ENCODE measurements at places on chromosomes 3 and 15.

GRCh38 chr3:129657261-129658046, 51.0 kb upstream of the PLXND1 start:
- DNase-seq = peak; percentile 18

DNA sequence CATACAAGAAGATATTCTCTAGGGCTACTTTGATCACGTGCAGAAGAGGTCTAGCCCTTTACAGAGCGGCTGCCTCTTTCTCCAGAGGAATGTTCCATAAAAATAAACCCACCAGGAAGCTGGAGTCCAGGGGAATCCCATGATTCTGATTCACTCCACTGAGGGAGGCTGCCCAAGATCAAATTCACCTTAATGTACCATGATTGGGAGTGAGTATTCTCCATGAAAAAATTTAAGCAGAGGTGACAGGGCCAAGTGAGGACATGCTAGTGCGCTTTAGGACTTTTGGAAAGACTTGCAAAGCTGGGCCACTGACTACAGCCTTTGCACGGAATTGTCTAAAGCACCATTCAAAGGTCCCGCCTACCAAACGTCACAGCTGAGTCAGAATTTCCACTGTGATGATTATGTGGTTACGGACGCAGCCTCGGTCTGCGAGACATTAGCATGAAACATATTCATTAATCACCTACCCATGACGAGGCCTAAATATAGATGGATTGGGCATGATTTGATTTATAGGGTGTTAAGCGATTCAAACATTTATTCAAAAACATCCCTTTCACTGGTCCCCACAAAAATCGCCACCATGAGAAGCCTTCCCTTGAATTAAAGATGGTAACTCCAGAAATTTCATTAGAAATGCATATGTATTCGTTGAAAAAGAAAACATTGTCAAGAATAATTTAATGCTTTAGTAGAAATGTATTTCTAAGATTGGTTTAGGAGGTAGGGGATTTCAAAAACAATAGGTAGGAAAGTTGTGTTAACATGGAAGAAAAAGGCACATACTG, 152.6 kb downstream of the GREM1 start:
- DNase-seq = no peak

- DNase-seq = no peak
These were observed 23.3 kb upstream of the CMTM8 start for GRCh38 chr3:32215185-32215584.

DNA sequence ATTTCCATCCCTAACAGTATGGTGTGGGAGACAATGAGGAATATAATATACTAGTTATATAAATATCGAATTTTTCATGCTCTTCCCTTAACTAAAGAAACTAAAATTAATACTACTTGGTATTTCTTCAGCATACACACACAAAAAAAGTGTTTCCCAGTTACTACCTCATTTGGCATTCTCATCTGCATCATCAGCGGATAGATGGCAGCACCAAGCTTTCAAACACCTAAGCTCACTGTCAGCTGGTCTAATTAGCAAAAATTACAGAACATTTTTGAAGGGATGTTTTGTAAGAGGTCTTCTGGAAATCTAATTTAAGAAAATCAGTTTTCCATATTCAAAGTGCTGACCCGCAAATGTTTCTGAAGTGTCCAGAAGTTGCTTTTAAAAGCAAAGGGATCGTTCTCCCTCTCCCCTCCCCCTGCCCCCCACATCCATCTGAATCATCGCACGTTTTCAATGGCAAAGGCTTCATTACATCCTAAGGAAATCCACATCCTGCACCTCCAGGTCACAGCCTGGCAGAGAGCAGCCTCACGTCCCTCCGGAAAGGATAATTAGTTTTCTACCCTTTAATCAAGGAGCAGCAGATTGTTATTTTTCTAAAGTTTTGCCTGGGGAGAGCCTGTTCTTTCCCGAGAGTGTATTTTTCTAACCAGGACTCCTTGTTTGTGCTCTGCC, 86.1 kb upstream of the SPATA12 start:
- no peak for DNase-seq

DNA sequence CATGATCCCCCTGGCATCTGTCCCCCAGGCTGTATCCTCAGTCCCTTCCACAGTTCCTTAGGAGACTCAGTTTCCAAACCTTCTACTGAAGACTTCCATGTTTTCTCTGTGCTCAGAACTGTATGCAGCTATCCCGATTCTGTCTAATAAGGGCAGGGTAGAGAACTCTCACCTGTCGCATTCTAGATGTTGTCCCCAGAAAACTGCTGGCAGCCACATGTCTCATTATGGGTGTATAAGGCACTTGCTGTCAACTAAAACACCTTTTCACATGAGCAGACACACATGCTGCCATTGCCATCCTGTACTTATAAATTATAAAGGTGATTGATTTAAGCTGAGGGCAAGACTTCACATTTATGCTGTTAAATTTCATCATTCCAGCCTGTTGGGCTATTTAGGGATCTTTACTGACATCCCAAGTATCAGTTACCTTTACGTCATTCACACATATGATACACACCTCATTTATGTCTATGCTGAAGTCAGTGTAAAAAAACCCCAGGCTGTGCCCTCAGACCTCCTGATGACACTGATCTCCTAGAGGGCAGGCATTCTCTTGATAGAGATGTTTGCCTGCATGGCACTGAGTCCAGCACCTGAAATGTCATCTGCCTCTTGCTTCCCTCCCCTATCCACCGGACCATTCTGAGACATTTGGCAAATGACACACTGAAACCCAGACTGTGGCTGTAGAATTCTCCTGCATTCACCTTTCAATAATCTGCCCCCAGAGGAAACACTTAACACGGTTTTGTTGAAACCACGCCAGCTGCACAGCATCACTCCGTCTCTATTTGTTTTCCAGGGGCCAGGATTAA, 35.8 kb downstream of the BTD start:
- no peak for DNase-seq

GRCh38 chr3:178201714-178202113, 334.5 kb upstream of the KCNMB2 start:
- DNase-seq = no peak

- no peak for DNase-seq
These were observed 71.1 kb downstream of the MRPL46 start for GRCh38 chr15:88395872-88396781.

- DNase-seq = no peak
These were observed 34.0 kb downstream of the RHCG start for GRCh38 chr15:89462198-89462912.

- DNase-seq = no peak
These were observed 1.5 kb upstream of the SNX22 start for GRCh38 chr15:64149893-64150578.

DNA sequence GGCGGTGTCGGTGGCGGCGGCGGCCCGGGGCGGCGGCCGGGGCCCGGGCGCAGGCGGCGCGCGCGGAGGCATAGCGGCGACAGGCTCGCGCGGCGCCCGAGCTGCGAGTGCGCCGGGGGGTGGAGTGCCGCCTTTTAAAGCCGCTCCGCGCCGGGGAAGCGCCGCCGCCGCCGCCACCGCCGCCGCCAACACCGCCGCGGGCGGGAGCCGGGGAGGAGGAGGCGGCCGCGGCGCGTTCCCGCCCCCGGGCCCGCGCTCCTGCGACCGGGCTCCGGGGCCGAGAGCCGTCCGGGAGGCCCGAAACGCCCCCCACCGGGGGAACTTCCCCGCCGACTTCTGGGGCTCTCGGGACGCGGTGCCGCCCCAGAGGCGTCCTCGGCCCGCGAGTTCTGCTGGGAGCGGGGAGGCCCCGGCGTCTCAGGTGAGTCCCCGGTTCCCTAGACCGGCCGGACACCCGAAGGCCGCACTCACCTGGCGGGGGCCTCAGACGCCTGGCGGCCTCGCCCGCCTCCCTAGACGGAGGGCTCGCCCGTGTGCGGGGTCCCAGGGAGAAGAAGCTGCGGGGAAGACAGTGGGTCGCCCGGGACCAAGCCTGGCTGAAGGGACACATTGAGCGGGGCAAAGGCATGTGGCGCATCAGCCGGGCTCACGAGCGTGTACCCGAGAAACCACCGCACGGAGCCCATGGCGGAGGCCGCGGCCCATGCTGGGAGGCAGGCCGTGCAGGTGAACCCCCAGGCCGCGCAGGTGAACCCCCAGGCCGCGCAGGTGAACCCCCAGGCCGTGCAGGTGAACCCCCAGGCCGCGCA, at the start of gene PCSK6:
PCSK6 (minus strand) TSS at position 109 of the 809 bp plus-strand sequence; CDS start at position 72, 37 bp downstream.
- peak; percentile 45 for DNase-seq

GRCh38 chr15:89817701-89818280, 3.1 kb upstream of the ANPEP start:
- DNase-seq = no peak

GRCh38 chr3:161475905-161476304, 20.7 kb upstream of the OTOL1 start:
- DNase-seq = peak; percentile 34
